ENCODE measurements at places on chromosomes 6 and 20.

DNA sequence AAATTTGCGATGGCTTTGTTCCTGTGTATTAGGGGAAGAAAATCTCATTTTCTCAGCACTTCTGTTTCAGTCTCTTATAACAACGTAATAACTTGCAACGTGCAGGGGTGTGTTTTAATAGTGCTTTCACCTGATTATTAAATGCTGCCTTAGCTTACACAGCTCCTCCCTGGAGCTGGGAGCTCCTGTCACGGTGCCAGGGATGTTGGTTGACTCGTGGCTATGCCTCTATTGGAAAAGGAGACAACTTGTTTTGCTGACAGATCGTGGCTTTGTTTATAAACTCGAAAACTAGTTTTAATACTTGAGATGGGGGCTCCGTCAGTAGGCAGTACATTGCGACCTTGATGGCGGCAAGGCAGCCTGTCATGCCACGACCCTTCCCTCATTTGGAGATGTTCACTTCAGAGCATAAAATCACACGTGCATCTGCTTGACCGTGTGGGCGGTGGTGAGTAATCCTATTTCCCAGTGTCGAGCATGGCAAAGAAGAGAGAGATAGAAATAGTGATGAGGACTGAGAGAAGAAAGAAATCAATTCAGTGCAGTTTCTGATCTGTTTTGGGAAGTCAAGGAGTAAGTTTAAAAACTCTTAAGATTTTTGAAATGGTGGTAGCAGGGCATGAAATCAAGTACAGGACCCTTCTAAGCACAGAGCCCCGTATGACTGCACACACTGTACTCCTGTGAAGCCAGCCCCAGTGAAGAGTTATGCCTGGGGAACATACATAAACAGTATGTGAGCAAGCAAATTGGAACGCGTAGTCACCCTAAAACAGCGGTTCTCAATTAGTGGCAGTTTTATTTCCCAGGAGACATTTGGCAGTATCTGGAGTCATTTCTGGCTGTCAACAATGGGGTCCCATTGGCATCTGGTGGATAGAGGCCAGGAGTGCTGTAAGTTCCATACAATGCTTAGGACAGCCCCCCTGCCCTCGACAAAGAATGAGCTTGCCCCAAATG lies 147.2 kb downstream of the DOK5 start:
- DNase-seq: no peak

- no peak for DNase-seq
Observed at GRCh38 chr6:154613137-154613676, 102.7 kb upstream of the CNKSR3 start.

GRCh38 chr20:8914421-8914820 lies 154.5 kb upstream of the PLCB4 start:
- DNase-seq: no peak

- peak; percentile 90 for DNase-seq
Observed at GRCh38 chr20:60057866-60058807, 99.9 kb downstream of the CDH26 start.

Measured in SIG-M5 (cell line).